Left kidney (tissue), 8 donors: ENCODE measurements at places on chromosomes 4 and X. TPM values are rescaled to one million over a fixed set of nuclear protein-coding genes. Genes with fewer than 3 reads are reported as not detected.

DNA sequence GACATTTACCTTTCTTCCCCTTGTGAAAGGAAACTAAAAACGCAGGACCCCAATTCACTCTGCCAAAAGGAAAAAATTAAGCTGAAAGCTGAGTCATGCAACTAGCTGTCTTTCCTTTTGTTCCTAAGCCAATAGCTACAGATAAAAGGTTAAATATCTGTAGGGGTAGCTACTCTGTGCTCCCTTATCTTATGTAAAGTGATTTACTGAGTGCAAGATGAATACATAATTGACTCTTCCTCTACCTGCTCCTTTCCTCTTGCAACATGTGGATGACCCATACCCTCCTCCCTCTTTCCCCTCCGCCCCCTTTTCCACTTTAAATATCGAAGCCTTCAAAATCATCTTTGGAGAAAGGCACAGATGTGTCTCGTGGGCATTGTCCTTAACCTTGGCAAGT, 68.0 kb upstream of the ZNF157 start:
- DNase-seq: no peak

DNA sequence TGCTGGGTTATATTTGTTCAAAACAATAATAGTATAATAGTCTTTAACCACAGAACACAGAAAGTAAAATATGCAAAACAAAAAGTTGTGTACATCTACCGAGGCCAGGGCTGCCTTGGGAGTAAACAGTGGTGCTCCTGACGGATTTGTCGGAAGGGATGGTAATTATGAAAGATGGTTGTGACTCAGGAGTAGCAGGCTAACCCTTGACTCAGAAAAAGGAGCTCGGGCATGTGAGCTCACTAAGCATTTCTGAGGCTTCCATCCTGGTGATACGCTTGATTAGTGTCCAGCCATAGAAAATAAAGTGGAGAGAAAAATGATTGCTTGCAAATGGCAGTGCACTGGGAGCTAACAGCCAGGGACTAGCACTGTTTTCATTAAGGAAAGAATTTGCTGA, 53.2 kb upstream of the SPANXB1 start:
- no peak for DNase-seq

DNA sequence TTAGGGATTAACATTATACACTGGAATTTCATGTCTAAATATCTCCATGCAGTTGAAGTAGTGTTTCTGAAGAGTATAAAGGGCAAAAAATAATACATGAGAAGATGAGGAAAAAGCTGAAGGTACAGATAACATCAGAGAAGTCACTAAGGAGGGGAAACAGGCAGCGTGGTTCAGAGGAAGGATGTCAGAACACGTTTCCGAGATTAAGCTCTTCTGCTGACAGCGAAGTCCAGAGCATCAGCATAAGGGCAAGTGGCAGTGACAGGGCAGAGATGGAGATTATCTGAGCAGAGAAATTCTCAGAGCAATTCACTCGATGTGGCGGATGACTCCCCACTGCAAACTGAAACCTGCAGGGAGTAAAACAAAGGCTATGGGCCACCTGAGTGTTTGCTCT, 443.2 kb upstream of the FRG1 start:
- no peak for DNase-seq

DNA sequence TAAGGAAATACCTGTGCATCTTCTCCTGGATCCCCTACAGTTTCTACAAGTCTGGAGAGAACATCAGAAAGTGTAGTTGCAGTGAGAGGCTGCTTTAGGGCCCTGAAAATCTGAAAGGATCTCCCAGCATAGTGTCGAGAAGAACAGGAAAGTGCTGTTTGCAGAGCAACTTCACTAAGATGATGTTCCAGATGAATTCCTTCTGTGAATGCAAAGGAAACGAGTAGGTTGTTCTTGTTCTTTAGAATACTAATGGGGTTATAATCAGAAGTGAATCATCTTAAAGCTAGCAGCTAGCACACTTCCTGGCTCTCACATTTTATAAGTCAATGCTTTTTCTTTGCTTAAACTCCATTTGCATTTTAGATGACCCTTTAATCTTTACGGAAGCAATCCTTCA, 53.7 kb downstream of the ZAR1 start:
- DNase-seq: no peak

- DNase-seq: no peak
Observed at GRCh38 chrX:40392599-40392998, 188.2 kb upstream of the ATP6AP2 start.

DNA sequence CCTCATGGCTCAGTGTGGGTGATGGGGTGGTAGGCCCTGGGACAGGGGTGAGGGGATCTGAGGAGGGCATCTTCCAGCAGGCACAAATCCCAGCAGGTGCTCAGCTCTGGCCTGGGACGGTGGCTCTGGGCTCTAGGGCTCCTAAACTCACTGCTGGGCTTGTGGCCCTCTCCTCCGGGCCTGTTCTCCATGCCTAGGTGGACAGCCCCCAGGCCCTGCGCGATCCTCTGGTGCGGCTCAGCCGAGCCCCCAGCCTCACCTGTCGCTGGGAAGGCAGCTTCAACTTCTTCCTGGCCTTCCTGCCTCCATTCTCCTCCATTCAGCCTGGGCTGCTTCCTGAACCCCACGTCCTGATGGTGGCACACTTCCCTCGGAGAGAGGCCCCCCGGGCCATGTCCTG, 19.3 kb upstream of the FGFR3 start:
- no peak for DNase-seq

- peak; percentile 21 for DNase-seq
Observed at GRCh38 chr4:36966756-36967460, 277.6 kb upstream of the NWD2 start.

GRCh38 chrX:76920607-76921006, 493.1 kb downstream of the MAGEE1 start:
- no peak for DNase-seq

GRCh38 chr4:185780472-185780871, 31.5 kb downstream of the SORBS2 start:
- no peak for DNase-seq

NR0B1 gene
- polyA plus RNA-seq: 0.10 TPM
